ENCODE measurements at places on chromosomes 3 and 15. TPM values are rescaled to one million over a fixed set of nuclear protein-coding genes. Genes with fewer than 3 reads are reported as not detected.

NANOGP8 gene
- not detected for total RNA-seq

GOLGA6A gene
- not detected for total RNA-seq

LRRC31 gene
- total RNA-seq = not detected

GOLGA8T gene
- not detected for total RNA-seq

SFMBT1 gene
- total RNA-seq = 28.6 TPM

FOXB1 gene
- total RNA-seq = 0.68 TPM

ARNT2 gene
- total RNA-seq = not detected

EFHB gene
- total RNA-seq = 0.44 TPM

NR2F2 gene
- total RNA-seq = not detected
